Daoy (cell line): ENCODE measurements at places on chromosomes 2 and 18. TPM values are rescaled to one million over a fixed set of nuclear protein-coding genes. Genes with fewer than 3 reads are reported as not detected.
A peak's percentile ranks its signal among the peaks of the same experiment; 100 is the strongest.

DNA sequence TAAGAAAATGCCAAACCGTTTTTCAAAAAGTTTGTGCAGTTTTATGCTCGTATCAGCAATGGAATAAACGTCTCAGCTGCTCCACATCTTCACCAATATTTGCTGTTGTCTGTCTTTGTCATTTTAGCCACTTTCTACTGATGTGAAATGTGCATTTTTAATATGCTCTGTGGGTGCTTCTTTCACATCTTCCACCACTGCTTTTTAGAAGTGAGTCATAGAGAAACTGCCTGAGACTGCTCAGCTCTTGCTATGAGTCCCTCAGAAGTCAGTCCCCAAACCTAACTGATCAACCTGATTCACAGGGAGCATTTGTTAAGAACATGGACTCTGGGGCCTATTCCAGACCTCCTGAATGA is 41.0 kb upstream of the EPC2 start:
- no peak for DNase-seq

- DNase-seq: no peak
Measured at GRCh38 chr2:199469514-199470360, 12.0 kb upstream of the SATB2 start.

C2orf78 gene
- under 0.01 TPM in 1 of 2 replicates, not detected in the other for total RNA-seq

TPO gene
- not detected in 2 replicates for total RNA-seq

TBR1 gene
- not detected in 2 replicates for total RNA-seq

GRCh38 chr2:98623657-98624056 is 15.3 kb downstream of the UNC50 start:
- DNase-seq: no peak

DNA sequence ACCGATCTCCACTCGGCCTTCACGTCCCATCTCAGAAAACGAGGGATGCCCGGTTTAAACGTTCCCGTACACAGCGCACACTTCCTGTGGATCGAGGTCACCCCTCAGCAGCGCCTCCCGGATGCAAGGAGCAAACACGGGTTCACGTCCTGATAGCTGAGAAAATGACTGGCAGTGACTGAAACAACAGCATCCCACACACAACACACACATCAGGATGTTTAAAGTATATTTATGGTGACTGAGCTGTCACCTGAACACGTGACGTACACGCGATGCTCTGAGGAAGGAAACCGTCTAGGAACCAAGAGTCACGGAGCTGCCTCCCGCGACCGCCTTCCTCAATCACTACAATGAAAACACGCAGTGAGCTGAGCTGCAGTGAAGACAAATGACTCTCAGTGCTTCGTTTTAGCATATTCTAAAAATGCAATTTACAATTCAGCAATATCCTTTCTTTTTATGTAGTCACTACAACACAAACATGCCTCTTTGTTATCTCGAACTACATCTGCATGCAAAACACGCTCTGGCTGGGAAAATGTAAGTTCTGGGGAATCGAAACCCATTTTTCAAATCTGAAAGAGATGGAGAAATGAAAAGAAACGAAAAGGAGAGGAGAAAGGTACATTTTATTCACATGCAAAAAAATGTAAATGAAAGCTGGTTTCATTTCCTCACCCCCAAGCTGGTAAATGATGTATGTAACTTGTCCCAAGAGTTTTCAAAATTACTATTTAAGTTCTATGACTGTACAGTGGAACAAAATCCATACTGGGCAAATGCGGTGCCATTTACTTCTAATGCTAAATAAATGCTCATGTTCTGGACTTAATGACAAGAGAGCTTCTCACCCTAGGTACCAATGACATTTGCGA is 19.8 kb downstream of the HDAC4 start:
- DNase-seq: no peak

GRCh38 chr2:29676886-29677453 is 244.4 kb downstream of the ALK start:
- no peak for DNase-seq

DNA sequence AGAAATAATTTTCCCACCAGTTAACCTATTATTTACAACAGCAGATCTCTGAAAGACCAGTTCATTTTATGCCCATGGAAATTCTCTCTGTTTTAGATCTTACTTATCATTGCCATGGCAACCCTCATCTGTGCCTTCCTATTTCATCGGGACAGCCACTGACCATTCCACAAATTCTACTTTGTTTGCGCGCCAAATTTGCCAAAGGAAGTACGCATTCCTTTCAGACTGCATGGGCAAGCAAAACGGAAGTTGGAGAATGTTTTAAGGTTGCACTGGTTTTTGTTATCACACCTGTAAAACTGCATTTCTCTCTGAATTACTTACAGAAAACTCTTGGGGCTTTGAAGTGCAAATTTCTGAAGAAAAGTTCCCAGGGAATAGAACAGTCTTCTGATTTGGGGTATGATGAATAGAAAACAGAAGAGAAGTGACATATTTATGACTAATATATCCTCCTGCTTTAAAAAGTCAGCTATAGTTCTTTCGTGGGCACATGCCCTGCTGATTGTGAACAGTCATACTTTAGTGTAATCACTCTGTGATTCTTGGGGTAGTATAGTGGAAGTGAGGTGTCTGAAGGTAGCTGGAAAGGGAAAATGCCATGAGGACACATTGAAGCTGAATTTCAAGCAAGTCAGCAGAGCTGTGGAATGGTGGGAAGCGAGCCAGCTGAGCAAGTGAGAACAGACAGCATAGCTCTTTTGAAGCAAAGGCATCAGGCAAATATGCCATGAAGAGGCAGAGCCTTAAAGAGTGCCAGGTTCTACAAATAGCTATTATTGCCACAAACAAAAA is 20.9 kb downstream of the NETO1 start:
- peak; percentile 23 for DNase-seq

- DNase-seq: no peak
Measured at GRCh38 chr2:9573013-9573720, 17.5 kb upstream of the ADAM17 start.

- no peak for DNase-seq
Measured at GRCh38 chr18:75773618-75774017, 346.1 kb upstream of the SMIM21 start.

DNA sequence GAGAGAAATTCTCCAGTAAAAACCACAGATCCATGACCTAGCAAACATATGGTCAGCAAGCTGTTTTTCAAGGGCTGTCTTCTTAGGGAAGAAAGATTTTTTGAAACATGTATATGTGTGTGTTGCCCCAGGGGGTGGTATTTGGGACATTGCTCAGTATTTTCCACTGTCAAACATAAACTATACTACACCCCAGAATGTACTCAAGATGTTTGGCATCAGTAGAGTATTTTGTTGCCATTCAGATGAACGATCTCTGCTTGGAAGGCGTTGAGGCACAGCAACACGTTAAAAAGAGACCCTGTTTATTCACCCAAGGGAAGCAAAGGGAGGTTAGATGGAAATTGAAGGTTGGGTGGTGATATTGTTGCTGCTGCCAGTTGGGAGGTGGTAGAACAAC is 30.0 kb downstream of the EEF1B2 start:
- no peak for DNase-seq

- no peak for DNase-seq
Measured at GRCh38 chr2:181828122-181828705, 63.3 kb upstream of the ITPRID2 start.

- DNase-seq: no peak
Measured at GRCh38 chr2:17680119-17680518, 73.5 kb downstream of the SMC6 start.

GRCh38 chr18:77148289-77148688 is 15.7 kb upstream of the MBP start:
- no peak for DNase-seq

GRCh38 chr2:188326669-188327301 is 35.1 kb downstream of the GULP1 start:
- no peak for DNase-seq

CSRNP3 gene
- total RNA-seq: 0.83 and 2.7 TPM in 2 replicates

B3GNT2 gene
- 17.8 and 20.0 TPM in 2 replicates for total RNA-seq

- no peak for DNase-seq
Measured at GRCh38 chr2:120228503-120228902, 5.3 kb upstream of the TMEM185B start.

- no peak for DNase-seq
Measured at GRCh38 chr2:202023198-202023903, 10.3 kb upstream of the FZD7 start.

CD226 gene
- total RNA-seq: 0.48 and 0.91 TPM in 2 replicates

MROH2A gene
- total RNA-seq: 0.21 and 0.80 TPM in 2 replicates

GRCh38 chr2:150063432-150063889 is 424.0 kb downstream of the RND3 start:
- peak; percentile 15 for DNase-seq

DNA sequence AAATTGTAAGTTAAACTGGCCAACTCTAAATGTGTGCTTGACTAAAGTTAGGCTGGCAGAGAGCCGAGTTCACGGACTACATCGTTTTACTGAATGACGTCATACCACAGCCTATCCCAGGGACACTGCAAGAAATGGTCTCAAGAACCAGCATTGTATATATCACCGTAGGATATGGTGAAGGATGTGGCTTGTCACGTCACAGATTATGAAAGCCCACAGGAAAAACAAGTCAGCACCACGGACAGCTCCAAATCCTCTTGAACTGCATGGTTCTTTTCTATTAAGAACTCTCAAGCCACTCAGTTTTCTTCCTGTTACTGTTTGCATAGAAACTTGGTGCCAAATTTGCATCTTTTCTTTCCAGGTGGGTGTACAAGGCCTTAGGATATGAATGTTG is 85.1 kb upstream of the ACAA2 start:
- DNase-seq: peak; percentile 62

- no peak for DNase-seq
Measured at GRCh38 chr2:190794790-190795189, 85.8 kb upstream of the GLS start.

GRCh38 chr2:103656558-103656957 is 894.7 kb downstream of the TMEM182 start:
- DNase-seq: no peak

DNA sequence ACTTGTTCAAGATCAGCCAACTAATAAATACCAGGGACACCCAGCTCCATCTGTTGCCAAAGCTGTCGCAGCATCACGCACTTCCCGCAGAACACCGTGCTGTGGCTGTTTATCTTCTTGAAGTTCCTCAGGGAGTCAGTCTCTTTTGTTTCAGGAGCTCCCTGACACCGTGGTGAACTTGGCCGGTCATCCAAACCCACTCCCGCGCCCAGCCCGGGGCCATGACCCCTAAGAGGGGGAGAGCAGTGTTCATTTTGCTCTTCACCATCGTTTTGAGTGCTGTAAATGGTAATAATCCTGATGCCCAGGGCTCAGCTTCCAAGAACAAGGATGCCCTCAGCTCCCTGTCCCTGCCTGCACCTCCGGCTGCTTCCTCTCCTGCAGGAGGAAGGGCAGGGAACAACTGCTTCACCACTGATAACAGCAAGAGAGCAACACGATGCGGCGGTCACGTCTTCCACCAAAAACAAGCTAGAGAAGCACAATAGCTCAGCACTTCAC is 131.4 kb downstream of the SEPTIN10 start:
- no peak for DNase-seq

GRCh38 chr2:150570712-150571111 is 83.2 kb upstream of the RND3 start:
- DNase-seq: peak; percentile 61

DNA sequence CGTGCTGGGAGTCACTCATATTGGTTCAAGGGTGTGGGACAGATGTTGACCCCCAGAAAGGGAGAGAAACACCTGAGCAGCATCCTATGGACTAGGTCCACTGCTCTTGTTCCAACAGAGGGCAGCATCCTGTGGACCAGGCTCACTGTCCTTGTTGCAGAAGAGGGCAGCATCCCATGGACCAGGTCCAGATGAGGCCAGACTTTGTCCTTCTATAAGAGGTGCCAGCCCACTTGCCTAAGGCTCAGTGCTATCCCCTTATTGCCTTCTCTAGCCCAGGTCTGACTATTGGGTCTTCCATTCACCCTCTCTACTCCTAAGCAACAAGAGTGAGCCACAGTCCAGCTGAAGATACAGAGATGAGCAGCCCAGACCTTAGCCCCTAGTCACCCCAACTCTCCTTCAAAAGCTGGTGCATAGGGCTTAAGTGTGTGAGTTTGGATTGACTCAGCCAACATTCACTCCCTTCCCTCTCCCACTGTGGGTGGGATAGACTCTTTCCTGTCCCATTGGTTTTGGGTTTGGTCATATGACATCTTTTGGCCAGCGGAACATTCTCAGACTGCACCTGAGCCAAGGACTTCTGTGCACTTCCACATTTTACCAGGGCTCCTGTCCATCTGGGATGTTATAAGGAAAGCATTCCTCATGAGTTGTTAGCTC is 132.4 kb upstream of the GPC1 start:
- DNase-seq: no peak

DNA sequence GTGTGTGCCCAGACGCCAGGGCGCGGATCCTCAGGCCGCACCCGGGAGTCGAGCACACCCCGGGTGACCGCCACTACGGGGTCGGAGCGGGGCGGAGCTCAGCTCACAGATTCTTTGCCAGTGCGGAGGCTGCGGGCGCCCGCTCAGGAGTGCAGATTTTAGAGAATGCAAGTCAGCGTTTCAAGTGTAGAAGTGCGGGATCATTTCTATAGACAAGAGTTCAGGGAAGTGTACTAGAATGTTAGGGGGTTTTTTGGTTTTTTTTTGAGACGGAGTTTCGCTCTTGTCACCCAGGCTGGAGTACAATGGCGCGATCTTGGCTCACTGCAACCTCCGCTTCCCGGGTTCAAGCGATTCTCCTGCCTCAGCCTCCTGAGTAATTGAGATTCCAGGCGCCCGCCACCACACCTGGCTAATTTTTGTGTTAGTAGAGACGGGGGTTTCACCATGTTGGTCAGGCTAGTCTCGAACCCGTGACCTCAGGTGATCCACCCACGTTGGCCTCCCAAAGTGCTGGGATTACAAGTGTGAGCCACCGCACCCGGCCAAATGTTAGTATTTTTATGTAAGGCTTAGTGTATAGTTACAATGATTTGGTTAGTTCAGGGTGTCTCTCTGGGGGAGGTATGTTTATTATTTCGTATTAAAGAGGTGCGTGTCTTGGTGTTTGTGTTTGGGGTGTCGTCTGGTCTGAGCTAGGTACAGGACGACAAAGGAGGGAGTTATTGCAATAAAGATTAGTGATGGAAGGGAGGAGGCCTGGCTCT is 619 bp upstream of the FAM168B start:
- DNase-seq: no peak

- DNase-seq: no peak
Measured at GRCh38 chr2:146147448-146148012, 1627.6 kb upstream of the ZEB2 start.

GRCh38 chr2:5528706-5529105 is 163.5 kb upstream of the SOX11 start:
- no peak for DNase-seq

DNA sequence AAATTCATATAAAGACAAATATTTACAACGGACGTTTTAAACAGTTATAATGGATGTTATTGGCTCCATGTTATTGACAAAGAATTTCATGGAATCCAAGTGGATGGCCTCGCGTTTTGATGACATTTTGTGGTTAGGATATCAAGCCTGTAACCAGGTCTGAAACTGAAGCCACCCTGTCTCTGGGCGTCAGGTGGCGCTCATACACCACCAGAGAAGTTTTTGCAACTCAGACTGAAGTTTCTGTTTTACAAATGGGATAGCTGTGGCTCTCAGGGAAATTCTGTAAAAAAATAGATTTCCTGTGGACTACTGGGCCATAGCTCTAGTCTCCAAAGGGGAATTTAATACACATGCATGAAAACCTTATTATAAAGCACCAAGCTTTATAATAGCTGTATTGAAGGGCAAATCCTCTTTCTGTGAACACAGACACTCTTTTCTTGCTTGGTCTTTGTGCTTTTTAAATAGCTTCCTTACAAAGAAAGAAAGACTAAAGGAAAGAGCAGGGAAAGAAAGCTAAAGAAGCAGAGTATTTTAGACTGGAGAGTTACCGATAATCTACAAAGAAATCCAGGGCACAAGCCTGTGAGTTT is 86.7 kb downstream of the C18orf54 start:
- DNase-seq: peak; percentile 29
